ENCODE measurements at places on chromosomes 13 and 19.

DNA sequence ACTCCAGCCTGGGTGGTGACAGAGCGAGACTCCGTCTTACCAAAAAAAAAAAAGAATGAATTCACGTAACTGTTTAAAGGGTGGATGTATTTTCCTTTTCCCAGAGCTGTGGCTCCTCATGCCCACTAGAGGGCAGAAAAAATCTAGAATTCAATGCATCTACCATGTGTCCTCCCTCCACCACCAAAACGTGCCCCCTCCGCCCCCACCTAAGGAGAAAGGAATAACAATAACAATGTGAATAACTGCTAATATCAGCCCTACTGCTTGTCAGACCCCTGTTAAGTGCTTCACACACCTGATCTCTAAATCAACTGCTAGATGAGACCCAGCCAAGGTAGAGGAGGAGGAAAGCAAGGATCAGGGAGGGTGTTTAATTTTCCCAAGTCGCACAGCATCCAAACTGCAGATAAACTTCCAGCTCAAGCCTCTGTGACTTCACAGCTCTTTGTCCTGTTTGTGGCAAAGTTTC, 20.2 kb upstream of the PNMA8B start:
- DNase-seq = no peak

- DNase-seq = peak; percentile 16
Measured at GRCh38 chr19:35935911-35936737, at the start of gene LRFN3. TSS of gene LRFN3 (plus strand) at chr19:35936374. CDS start at chr19:35939426, 3,052 bp downstream.

GRCh38 chr13:20477394-20477793, 48.3 kb downstream of the CRYL1 start:
- no peak for DNase-seq

GRCh38 chr19:30001791-30002190, 59.8 kb downstream of the URI1 start:
- DNase-seq = no peak

- DNase-seq = no peak
Measured at GRCh38 chr13:110259651-110260050, 47.3 kb downstream of the COL4A1 start.

GRCh38 chr13:68944272-68944671, 1163.4 kb upstream of the ATXN8OS start:
- no peak for DNase-seq

- DNase-seq = no peak
Measured at GRCh38 chr19:4687396-4687795, 17.3 kb upstream of the MYDGF start.

DNA sequence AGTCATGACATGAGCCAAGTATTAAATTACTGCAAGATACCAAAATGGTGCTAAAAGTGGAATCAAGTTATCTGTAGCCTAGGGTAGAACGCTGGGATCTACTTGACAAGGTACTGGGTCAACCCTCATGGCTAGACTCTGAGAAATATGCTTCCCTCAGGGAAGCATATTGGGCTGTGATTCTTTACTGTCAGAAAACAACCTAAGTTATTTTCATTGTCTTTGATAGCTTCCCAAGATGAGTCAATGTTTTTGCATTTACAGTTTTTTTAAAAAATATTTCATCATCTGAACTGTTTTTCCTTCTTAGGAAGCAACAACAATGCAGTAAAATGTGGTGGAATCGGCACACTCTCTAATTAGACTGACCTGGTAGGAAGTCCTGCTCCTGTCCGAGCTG, 218.0 kb downstream of the RGCC start:
- no peak for DNase-seq

DNA sequence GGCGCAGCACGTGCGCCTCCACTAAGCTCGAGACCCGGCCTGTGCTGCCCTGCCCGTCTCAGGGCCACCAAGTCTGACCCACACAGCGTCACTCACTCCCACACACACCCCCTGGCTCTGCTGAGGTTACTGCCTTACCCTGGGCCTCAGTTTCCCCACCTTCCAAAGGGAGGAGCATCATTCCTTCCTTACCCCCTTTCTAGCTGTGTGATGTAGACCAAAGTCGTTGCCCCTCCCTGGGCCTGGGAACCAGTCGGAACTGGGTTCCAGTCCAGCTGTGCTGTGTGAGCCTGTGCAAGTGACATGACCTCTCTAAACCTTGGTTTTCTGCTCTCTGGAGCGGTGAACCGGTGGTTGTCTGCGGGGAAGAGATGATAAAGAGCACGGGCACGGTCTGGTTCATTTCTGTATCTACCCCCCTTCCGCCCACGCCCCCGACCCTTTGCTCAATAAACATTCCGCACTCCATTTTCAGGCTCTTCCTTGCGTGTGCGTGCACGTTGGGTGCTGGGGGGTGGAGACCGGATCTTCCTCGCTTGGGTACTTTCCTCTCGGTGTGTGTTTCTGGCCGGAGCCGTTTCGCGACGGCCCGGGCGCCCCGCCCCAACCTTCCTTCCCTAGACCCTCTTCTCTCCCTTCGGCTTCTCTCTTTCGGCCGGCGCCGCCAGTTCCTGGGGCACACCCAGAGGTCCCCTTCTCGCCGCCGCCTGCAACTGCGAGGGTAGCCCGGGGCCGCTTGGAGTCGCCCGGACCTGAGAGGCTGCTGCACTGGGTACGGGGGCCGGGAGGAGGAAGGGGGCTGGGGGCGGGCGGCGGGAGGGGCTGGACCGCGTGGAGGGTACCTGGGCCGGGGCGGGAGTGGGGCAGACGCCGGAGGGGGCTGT, at the start of gene ZNF581:
Gene ZNF581 (plus strand): TSS at position 647 of the 884 bp plus-strand sequence. CDS start 923 bp downstream, outside the sequence.
- peak; percentile 44 for DNase-seq

GRCh38 chr13:68232351-68233130, 1002.4 kb upstream of the PCDH9 start:
- DNase-seq = no peak

GRCh38 chr13:30030141-30030750, 179.8 kb upstream of the UBL3 start:
- DNase-seq = no peak

DNA sequence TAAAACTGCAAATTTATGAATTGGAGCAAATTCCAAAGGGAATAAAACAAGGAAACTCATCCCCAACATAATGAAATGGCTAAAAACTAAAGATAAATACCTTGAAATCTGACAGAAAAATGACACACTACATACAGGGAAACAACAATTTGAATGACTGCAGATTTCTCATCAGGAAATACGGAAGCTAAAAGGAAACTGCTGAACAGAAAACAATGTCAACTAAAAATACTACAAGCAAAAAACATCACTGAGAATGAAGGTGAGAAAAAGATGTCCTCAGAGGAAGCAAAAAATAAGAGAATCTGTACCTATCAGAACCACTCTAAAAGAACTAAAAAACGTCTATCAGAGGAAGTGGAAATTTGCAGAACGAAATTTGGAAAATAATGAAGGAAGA, 39.5 kb downstream of the ZSWIM9 start:
- no peak for DNase-seq

GRCh38 chr19:306151-306900, 15.1 kb upstream of the PLPP2 start:
- no peak for DNase-seq

DNA sequence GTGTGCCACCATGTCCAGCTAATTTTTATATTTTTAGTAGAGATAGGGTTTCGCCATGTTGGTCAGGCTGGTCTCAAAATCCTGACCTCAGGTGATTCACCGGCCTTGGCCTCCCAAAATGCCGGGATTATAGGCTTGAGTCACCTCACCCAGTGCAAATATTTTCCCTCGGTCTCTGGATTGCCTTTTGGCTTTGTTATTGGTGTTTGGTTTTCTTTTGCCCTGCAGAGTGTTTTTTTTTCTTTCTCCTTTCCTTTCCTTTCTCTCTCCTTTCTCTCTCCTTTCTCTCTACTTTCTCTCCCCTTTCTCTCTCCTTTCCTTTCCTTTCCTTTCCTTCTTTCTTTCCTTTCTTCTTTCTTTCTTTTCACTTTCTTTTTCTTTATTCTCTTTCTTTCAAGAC, 33.2 kb downstream of the KDM4B start:
- DNase-seq = no peak

DNA sequence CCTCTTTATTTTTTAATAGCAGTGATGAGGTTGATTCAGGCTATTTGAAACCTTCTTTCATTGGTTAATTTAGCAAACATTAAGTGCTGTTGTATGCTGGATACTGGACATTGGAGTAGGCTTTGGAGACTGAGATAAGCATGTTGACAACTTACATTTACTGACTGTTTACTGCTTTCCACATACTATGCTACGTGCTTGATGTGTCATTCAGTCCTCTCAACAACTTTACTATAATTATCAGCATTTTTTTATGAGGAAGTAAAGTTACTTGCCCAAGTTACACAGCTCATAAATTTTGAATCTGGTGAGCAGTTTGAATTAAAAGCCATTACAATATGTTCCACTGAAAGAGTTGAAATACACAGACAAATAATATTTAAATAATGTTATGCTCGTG, 83.8 kb downstream of the GJA3 start:
- no peak for DNase-seq

DNA sequence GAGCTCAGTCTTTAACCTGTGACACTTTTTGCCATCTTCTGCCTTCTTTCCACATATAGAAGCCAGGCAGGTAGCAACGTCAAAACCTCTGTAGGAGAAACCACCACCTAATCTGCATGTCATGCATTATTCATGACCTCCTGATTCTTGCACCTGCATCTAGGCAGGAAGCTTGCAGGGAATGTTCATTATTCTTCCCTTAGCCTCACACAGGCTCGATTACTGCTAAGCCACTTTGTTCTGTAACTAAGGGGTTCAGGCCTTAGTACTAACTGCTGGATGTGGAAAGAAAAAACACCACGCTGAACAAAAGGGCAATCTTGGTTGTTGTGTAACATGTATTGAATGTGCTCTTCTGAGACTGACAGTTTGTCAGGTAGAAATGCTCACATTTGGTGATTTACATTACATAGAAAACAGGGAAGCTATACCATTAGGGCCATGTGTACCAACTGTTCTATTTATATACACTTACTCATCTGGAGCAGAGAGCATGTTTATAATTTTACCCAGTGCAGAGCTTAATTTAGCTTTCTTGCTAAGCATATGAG, 366.9 kb downstream of the KLF12 start:
- DNase-seq = no peak

DNA sequence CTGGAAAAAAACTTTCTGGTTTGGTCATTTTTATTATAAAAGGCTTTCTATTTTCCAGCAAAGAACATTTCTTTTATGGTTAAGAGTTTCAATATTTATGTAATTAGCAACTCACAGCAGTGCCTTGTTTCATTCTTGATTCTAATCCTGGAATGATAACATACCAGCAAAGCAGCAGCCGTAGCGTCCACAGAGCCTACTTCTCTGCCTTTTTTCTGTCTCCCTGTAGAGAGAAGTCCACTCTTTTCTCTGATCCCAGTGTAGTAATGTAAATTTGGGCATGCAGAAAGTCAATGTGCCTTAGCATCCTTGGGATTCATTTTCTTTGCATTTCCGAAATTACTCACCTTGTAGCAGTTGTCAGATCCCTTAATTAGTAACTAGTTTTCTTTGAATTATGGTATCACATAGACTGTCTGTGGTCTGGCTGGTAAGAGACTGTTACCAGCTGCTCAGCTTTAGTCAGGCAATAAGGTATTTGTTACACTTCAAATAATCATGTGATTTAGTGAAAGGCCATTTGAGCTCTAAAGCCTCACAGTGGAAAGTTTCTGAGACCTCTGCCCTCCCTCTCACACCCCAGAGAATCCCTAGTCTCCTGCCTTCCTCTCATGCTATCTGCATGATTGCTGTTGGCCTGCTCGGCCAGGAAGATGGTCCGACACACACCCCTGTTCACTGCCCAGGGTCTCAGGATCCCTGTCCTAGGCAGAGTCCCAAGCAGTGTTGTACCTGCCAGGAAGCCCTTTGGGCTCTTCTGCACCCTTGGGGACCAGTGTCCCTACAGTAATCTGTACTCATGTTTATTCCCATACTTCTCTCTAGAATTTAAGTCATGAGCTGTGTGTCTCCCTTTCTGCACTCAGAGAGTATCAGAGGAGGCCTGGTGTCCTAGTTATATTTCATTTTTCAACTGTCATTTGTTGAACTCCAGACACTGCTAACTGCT, 86.3 kb downstream of the LRCH1 start:
- DNase-seq = no peak

DNA sequence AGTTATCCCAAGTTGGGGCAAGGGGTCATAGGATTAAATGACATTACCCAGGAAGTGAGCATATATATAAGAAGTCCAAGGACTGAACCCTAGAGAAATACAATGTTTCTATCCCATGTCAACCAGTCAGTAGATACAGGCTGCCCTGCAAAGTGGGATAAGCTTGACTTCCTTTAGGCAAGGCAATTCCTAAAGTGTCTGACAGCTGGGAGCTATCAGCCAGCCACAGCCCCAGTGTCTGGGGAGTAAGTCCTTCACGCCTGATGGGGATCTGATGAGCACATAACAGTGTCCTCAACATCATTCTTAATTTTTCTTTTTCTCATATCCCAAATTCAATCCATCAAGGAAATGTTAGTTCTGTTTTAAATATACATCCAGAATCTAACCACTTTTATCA, 54.1 kb downstream of the DNAJC15 start:
- DNase-seq = no peak

GRCh38 chr13:108034909-108035410, 180.4 kb downstream of the LIG4 start:
- no peak for DNase-seq

- no peak for DNase-seq
Measured at GRCh38 chr19:53091413-53092254, 11.6 kb downstream of the ZNF160 start.

GRCh38 chr13:111327730-111328573, 7.5 kb downstream of the TEX29 start:
- no peak for DNase-seq

DNA sequence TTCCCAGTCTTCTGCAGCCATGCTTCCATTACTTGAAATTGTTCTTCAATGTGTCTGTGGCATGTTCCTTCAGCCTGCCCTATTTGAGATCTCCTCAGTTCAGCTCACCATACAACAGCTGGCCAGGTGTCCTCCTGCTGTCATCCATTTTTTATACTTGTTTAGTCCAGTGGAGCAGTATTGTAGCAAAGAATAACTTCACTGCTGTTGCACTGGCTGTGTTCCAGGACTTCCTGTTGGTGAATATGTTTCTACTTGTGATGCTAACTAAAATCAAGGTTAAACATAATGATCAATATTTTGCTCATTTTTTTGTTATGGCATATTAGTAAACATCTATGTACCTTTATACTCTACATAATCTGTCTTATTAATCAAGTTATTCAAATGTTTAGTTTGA, 1394.1 kb downstream of the PCDH9 start:
- no peak for DNase-seq

GRCh38 chr19:39402346-39403300, 4.0 kb upstream of the ZFP36 start:
- peak; percentile 73 for DNase-seq

DNA sequence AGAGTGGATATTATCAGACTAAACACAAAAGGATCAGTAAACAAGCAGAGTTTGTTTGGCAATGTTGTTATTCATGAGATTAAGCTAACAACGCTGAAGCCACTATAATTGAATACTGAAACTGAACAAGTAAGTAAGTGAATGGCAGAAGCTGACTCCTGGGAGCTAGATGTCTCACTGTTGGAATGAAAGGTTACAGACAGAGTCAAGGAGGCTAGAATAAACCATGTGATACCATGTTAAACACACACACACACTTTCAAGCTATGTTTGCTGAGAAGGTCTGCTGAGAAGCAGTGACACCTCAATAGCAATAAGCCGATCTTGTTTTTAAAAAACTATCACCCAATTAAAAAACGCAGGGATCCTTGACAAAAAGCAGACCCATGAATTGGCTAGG, 1609.4 kb upstream of the MIR17HG start:
- no peak for DNase-seq

- DNase-seq = no peak
Measured at GRCh38 chr19:1672769-1673644, 20.6 kb upstream of the TCF3 start.

Measured in hypothalamus (tissue), 51 donors.